ENCODE measurements at places on chromosomes 6 and 20.
A peak's percentile ranks its signal among the peaks of the same experiment; 100 is the strongest.

GRCh38 chr6:20370393-20370792 lies 31.3 kb upstream of the E2F3 start:
- no peak for DNase-seq

DNA sequence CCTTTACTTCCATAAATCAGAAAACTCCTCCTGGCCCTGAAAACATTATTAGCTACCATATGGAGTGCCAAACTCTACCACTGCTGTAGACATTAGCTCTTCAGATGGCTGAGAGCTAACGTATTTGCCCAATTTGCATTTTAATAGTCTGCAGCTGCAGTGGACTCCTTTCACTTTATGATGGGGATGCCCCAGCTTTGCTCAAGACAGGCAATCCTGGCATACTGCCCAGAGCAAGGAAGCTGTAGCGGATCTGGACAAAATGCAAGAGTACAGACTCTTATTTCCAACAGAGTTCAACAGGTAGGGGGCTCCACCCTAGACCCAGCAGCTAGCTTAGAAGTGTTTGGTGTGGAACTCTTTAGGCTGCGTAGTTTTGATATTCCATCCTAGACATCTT lies 246.7 kb downstream of the FOXC1 start:
- DNase-seq: peak; percentile 62

- no peak for DNase-seq
Observed at GRCh38 chr6:55950071-55950814, 74.9 kb upstream of the BMP5 start.

DNA sequence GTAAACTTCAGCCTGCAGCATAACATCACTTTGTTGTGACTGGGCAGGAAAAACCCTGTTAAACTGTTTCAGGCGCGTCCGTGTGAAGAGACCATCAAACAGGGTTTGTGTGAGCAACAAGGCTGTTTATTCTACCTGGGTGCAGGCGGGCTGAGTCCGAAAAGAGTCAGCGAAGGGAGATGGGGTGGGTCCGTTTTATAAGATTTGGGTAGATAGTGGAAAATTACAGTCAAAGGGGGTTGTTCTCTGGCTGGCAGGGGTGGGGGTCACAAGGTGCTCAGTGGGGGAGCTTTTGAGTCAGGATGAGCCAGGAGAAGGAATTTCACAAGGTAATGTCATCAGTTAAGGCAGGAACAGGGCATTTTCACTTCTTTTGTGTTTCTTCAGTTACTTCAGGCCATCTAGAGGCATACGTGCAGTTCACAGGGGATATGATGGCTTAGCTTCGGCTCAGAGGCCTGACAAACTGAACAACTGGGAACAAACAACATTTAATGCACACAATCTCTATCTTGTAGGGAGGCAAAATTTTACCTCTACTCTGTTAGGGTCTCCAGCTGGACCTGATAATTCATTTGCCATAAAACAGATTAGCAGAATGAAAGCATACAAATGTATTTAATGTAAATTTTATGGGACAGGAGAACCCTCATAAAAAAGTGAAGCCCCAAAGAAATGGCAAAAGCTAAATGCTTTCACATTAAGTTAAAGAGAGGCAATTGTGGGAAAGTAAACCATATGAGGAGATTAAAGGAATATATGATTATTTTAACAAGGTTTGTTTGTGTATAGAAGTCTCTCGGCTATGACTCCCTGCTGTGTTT lies 58.3 kb upstream of the HFE start:
- no peak for DNase-seq

DNA sequence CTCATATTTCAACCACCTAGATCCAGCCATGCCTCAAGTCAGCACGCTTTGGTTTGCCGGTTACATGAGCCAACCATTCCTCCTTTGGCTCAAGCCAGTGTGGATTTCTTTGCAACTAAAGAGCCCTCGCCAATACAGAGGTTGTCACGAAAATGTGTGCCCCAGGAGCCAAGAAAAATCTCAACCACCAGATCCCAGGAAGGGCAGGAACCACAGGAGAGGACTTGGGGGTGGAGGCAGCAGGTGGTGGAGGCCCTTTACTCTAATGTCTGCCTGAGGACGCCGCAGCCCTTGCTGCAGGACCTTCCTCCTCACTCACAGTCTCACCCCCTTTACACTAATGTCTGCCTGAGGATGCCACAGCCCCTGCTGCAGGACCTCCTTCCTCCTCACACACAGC lies 144.8 kb upstream of the PHACTR3 start:
- no peak for DNase-seq

GRCh38 chr6:106315765-106316374 lies 9.7 kb downstream of the ATG5 start:
- DNase-seq: no peak

DNA sequence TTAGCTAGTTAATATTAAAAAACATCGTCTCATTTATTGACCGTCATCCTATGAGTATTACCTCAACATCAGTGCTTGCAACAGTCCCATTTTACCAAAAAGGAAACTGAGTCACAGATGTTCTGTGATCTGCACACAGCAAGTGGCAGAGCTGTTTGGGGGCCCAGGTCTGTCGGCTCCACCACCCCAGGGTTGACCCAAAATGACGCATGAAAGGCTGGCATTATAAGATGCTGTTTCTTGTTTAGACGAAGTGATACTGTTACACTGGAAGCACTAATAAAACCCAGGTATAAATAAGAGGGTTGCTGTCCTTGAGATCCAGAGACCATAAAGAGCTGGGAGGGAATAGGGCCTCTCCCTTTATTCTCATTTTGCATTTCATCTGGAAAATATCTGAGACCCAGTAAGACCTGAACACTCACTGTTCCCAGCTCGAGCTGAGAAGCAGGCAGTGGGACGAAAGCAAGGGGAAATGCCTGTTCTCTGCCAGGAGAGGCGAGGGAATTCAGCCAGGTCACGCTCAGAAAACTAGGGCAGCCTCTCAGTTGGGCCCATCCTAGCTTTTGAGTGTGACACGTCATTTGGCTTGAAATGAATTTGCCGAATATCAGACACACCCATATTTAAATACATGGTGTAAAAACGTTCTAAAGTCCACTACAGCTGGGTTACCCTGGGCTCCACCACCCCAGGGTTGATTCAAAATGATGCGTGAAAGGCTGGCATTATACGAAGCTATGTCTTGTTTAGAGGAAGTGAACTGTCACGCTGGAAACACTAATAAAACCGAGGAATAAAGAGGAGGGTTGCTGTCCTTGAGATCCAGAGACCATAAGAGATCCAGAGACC lies 1.4 kb upstream of the MICAL1 start:
- peak; percentile 18 for DNase-seq

DNA sequence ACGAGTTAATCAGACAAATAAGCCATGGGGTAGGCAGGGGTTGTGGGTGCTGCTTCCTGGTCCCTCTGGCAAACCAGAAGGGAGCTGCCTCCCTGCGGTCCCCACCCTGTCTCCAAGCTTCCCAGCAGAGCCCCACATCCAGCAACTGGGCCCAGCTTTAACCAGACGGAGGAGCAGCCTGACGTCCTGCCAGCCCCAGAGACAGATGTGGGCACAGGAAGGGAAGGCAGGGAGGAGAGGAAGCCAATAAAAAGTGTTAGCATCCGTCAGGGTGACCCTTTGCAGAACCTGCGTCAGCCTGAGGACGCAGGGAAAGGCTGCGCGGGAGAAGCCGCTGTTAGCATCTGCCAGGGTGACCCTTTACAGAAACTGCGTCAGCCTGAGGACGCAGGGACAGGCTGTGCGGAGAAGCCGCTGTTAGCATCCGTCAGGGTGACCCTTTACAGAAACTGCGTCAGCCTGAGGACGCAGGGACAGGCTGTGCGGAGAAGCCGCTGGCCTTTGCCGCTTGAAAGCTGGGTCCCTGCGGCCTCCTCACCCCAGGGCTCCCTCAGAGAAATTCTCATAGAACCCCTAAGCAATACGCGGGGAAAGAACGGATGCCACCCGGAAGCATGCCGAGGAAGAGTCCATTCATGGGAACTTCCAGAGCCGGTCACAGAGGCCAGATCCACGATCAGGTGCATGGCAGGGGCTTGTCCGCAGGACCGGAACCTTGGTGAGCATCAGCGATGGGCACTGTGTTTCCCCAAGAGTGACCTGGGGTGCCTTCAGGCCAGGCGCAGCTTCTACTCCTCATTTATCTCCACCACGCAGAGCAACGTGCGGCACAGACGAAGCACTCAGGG lies 15.9 kb downstream of the DLL1 start:
- DNase-seq: no peak

GRCh38 chr20:9532069-9532838 lies 17.9 kb downstream of the LAMP5 start:
- DNase-seq: no peak

GRCh38 chr6:31615748-31616147 lies 714 bp downstream of the AIF1 start:
- DNase-seq: no peak

DNA sequence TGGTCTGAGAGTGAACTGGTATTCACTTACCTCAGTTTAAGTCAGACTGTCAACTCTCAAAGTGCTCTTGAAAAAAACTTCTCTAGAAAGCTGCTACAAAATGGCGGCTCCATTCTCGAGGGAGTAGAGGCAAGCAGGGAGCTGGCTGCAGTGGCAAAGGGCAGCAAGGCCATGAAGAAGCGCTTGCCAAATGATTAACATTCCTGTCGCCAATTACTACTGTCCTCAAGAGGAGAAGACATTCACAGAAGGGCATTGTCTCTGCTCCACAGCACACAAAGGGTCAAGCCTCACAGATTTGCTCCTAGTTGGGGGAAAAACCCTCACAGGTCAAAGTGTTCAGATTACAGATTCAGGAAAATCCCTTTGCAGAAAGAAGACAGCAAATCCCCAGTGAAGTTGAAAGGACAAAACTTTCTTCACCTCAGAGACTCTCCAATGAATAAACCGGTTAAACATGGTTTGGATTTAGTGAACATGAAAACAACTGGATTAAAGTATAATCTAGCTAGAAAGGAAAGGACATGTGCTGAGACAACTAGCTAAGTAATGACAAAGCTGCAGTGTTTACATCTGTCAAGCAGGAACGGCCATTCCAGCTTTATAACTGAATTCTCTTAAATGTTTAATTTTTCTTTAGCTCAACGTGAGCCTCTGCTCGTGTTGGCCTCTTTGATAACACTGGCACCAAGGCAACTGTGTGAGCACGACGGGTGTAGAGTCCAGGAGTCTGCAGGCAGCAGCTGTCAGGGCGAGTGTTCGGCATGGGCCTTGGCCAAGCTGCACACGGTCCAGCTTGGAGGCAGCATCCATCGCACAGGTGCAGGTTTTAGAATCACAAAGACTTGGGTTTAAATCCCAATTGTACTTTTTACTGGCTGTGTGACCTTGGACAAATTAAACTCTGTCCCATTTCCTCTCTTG lies 37.6 kb downstream of the NR2E1 start:
- DNase-seq: no peak

DNA sequence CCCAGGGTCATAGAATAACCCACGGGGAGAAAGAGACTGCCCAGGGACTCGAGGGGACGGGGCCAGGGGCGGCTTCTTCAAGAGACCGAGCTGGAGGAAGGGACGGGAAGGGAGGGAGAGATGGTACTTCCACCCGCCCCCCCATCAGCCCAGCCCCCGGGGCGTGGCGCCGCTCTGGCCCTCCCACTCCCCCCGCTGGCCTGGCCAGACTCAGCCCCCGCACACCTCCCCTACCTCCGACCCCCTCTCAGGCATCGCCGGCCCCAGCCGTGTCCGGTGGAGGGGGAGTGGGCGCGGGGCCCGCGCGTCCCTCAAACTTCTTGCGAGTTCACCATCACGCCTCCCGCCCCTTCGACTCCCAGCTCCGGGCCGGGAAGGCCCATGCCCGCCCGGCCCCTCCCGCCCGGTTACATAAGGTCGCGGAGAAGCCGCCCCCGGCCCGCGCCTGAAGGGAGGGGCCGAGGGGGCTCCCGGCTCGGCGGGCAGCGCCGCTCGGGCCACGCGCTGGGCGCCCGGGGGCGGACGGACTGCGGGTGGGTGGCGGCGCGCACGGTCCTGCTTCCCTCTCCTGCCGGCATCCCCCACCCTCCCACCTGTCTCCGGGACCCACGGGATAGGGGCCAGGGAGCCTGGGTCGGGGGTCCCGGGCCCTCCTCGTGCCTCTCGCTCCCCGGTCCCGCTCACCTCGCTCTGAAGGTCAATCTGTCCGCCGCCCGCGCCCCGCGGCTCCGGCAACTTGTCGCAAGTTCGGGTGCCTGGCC lies 562 bp downstream of the TFEB start:
- DNase-seq: peak; percentile 58

GRCh38 chr6:147868427-147869190 lies 360.1 kb downstream of the SAMD5 start:
- no peak for DNase-seq

GRCh38 chr20:63483834-63484233 lies 11.4 kb upstream of the KCNQ2 start:
- no peak for DNase-seq

DNA sequence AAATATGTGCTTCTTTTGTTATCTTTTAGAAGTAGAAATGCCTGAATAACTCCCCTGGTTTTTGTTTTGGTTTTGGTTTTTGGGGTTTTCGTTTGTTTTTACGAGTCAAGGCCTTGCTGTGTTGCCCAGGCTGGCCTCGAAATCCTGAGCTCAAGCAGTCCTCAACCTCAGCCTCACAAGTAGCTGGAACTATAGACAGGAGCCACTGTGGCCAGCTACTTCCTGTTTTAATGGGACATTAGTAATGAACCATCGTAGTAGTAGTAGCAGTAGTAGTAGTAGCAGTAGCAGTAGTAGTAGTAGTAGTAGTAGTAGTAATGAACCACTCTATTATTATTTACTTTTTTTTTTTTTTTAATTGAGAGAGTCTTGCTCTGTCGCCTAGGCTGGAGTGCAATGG lies 66.0 kb downstream of the UBR2 start:
- DNase-seq: no peak

GRCh38 chr20:25864326-25864962 lies 167.8 kb upstream of the ZNF337 start:
- no peak for DNase-seq

GRCh38 chr6:39420300-39421265 lies 98.1 kb upstream of the KCNK16 start:
- DNase-seq: no peak

DNA sequence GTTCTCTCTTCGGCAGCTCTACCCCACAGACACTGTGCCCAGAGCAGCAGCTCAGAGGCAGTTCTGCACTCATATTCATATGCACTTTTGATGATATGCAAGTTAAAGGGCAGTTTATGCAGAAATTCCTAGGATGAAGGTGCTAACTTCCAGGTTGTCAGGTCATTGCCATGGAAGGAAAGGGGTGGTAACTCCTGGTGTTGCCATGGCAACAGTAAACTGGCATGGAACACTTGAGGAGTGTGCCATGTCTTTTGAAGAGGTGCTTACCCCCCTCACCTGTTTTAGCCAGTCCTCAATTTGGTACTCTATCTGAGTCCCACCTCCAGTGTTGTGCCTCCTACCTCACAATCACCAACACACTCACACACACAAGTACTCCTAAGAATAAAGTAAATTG lies 539.4 kb upstream of the BTBD3 start:
- DNase-seq: no peak
